ENCODE measurements at places on chromosomes 6 and 20.

DNA sequence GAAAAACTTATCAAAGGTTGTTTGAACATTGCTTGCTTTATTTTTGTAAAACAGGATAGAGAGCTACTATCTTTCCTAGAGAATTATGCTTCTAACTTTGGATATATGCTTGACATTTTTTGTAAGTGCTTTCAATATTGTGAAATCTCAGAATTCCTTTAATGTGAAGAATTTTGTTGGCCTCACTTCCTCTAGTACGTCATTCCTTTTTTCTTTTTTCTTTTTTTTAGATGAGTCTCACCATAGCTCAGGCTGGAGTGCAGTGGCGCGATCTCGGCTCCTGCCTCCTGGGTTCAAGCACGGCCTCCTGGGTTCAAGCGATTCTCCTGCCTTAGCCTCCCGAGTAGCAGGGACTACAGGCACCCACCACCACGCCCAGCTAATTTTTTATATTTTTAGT lies 668.1 kb downstream of the RFPL4B start:
- DNase-seq = no peak

DNA sequence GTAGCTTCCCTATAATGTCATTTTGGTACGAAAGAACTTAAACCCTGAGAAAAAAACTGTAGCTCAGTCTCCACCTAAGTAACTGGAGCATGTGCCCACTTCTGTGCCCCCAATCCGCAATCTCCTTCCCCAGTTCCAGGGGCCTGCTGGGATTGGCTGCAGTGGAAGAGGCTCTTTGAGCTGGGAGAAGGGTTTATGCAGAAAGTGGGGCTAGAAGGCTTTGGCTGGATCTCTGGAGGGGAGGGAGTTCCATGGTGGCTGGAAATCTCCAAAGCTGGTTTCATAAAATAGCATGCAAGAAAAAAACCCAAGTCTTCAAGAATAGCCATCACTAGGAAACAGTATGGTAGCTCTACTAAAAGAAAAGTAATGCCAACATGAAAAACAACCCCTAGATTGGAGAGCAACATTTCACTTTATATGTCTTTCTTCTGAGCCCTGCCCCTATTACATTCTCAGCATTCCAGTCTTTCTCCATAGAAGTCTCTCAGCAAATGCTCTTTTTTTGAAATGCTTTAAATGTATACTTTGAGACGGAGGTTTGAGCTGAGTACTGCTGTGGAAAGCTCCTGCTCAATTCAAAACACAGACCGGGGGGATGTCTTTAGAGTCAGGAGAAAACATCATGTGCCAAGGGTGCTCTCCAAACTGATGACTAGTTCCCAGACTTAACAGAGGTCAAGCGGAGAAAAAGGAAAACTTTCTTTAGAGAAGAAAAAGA lies 36.0 kb upstream of the FOXO3 start:
- DNase-seq = no peak

DNA sequence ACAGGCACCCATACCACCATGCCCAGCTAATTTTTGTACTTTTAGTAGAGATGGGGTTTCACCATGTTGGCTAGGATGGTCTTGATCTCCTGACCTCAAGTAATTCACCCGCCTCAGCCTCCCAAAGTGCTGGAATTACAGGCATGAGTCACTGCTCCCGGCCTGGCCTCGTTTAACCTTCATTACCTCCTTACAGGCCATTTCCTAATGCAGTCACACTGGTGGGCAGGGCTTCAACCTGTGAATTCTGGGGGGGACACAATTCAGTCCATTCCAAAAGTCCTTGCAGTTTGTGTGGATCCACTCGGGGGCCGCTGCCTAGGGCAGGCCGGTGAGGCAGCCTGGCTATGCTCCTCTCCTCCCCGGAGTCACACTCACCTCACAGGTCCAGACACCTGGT lies 112.4 kb upstream of the SNX9 start:
- DNase-seq = no peak

GRCh38 chr6:90026216-90026615 lies 131.9 kb downstream of the GJA10 start:
- DNase-seq = no peak

All from posterior cingulate gyrus (tissue), 11 donors.